ENCODE measurements at places on chromosomes 12 and 14.

- DNase-seq, result no peak
Measured at GRCh38 chr12:44960423-44960822, 84.3 kb upstream of the NELL2 start.

- no peak for DNase-seq
Measured at GRCh38 chr14:74391479-74391878, 34.5 kb downstream of the SYNDIG1L start.

DNA sequence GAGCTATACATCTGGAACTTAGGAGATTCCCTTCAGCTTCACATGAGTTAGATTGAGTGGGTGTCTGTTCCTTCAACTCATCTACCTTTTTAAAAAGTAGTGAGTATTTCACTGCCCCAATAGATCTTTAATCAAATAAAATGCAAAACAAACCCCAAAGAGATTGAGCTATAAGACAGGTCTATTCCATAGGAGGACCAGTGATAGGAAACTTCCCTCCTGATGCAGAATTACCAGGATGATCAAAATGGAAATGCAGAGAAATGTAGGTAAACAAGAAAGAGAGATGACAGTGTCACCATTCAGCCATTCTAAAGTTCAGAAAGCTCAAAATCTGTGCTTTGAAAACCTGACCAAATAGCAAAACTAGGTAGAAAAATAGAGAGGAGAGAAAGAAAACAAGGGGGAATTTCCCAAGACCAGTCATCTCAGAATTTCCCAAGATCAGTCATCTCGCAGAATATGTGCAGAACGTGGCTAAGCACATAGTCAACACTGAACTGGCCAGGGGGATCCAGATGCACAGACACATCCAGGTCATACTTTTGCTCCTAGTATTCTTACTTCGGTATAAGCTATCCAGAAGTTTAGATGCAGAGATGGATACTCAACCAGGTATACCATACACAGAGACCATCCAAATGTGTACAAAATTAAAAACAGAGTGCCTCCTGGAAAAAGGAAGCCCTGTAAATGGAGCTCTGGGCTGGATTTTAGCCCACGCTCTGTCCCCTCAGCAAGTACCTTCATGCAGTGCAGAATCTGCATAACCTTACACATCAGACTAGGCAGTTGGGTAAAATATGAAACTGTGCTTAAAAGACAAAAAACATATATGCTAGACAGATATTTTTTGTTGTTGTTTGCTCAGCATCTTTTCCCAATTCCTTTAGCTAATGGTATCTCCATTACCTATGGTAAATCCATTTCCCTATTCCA lies 27.4 kb downstream of the SLC41A2 start:
- DNase-seq, result no peak

GRCh38 chr12:12397184-12397583 lies 40.3 kb downstream of the BORCS5 start:
- DNase-seq, result no peak

DNA sequence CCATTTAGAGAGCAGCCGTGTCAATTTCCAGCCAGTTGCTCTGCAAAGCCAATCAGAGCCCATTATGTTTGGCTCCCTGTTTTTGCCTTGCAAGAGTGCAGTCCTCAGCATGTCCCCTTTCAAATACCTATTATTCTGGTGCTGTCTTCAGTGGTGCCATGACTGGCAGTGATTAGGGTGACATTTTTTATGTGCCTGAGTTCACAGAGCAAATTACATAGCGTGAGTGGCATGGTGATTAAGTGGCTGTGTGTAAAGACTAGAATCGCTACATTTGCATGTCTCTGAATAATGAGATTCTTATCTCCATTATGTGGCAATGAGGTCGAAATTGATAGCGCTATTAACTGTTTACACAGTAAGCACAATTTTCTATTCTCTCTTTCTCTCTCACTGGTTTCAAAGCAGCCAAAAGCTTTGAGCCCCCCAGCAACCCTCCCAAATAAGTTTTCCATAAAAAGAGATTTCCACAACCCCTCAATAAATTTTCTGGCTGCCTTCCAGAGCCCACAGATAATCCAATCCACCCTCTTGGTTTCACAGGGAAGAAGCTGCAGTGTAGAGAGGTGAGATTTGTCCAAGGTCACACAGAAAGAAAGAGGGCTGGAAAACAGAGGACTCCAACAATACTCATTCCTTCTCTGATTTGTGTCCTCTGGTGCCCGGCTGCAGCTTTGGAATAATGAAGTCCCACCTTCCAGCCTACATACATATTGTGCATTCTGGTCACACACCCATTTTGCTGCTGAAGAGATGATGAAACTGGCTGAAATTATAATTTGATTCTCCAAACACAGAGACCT lies 58.8 kb upstream of the NUDT4 start:
- DNase-seq, result no peak

DNA sequence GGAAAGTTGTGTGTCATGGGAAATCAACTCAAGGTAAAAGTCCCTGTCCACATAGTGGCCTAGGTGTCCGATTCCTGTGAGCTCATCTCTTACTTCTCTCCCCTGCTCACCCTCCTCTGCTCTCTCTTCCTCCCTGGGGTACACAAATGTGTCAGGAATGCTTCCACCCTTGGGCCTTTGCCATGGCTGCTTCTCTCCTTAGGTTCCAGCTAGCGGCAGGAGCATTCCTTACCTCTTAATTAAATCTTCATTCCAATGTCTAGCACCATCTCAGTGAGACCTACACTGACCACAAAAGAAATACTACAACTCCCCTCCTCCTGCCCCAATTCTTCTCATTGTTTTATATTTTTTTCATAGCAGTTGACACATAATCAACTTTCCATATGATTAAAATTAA lies 298.6 kb downstream of the PDZRN4 start:
- no peak for DNase-seq

- no peak for DNase-seq
Measured at GRCh38 chr12:94289461-94290312, 141.3 kb downstream of the PLXNC1 start.

- DNase-seq, result no peak
Measured at GRCh38 chr12:69435644-69436043, 34.5 kb upstream of the FRS2 start.

GRCh38 chr14:84375235-84375634 lies 1154.7 kb upstream of the FLRT2 start:
- peak; percentile 79 for DNase-seq

- no peak for DNase-seq
Measured at GRCh38 chr12:13369474-13370056, 173.0 kb downstream of the EMP1 start.

GRCh38 chr14:24948261-24948847 lies 101.6 kb downstream of the STXBP6 start:
- DNase-seq, result no peak

DNA sequence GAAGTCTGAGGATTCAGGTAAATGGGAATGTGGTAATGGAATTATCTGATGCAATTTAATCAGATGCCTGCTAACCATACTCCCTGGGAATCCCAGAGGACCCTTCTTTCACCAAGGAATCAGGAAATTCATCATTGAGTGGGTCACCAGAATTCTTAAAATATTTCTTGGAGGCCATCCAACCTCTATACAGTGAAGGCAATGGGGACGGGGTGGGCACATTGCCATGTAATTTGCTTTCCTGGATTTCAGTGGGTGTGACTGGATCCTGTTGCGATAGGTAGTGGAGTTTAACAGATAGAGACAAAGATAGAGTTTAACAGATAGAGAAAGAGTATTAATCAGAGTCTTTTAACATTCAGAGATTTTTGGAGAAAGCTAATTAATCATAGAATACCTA lies 394.4 kb downstream of the DAD1 start:
- no peak for DNase-seq

DNA sequence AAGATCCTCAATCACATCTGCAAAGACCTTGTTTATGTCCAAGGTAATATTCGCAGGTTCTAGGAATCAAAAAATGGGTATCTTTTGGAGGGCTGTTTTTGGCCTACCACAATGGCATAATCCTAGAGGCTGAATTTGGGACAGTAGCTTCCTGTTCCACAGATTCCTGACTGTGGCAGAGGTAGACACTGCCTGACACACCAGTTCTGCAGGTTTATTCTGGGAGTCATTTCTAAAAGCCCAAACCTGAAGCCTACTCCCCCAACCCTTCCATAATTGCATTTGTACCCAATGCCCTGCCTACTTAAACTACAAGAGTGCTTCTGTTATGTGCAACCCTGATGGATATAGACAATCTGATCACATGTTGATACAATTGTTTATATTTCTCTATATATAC lies 378.9 kb downstream of the PCNX1 start:
- no peak for DNase-seq

- no peak for DNase-seq
Measured at GRCh38 chr12:80154261-80154660, 54.9 kb downstream of the OTOGL start.

- no peak for DNase-seq
Measured at GRCh38 chr14:22099942-22100763, 426.5 kb upstream of the OR4E1 start.

- DNase-seq, result peak; percentile 36
Measured at GRCh38 chr12:7645395-7646177, 20.1 kb downstream of the APOBEC1 start.

DNA sequence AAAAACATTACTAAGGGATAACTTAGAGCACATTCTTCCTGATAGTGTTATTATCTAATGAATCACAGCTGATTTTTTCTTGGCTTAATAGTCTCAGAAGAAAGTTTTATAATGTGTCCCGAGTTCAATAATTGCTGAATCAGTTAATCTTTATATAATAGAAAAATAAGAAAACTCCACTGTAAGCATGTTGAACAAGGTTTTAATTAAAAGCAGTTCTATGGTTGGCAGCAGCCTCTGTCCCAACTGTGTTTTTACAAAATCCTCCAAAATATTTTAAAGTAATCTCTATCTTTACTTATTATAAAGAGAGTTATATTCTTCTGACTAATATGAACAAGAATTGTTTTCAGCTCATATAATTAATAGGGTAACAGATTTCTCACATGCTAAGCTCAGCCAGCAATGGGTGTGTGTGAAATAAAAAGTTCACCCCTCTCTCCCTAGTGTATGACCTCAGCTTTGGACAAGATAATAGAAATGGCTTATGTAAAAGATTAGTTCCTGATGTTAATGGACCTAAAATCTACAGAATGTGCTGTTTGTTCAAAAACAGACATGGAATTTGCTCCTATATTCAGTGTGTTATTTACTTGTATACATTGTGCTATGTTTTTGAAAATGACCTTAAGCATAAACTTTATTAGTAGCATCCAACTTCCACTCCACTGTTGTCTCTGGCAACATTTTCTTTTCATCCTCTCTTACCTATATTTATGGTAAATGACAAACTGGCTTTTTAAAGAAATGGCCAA lies 67.1 kb upstream of the DCN start:
- DNase-seq, result no peak

DNA sequence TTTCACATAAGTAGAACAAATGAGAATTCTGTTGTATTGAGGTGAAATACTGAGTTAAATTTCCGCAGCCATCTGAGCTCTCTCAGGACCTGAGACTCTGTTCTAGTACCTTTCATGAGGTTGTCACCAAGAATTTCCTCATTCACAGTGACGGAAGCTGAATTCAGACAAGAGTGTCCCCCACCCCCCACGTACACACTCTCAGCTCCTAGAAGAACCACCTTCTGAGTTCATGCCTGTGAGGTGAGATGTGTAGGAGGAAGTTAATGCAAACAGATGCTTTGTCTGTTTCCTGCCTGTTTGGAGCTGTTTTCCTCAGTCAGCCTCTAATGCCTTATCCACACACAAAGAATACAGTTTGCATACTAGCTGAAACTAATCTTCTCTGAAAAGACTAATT lies 18.2 kb downstream of the BICDL1 start:
- no peak for DNase-seq

- DNase-seq, result no peak
Measured at GRCh38 chr12:43309959-43310358, 242.0 kb downstream of the ADAMTS20 start.

- peak; percentile 90 for DNase-seq
Measured at GRCh38 chr14:68979021-68979721, at the start of gene ACTN1. ACTN1 (minus strand) TSS chr14:68979302; CDS start chr14:68979056, 246 bp downstream.

DNA sequence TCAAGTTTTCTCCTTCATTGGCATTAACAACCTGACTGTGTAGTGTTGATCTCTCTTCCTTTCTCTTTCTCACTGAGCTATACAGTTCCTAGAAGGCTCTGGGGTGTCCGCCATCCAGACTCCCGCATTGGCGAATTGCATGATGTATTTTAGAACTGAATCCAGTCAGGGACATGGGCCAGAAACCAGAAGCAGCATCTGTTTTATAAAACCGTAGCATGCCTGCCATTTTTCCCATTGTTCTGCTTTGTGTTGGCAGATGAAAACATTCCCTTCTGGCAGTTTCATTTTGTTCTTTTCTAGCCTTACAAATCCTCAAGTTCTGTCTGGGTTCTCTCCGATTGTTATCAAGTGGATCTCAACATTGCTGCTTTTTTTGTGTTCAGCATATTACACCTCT lies 268.3 kb upstream of the SEL1L start:
- DNase-seq, result no peak

DNA sequence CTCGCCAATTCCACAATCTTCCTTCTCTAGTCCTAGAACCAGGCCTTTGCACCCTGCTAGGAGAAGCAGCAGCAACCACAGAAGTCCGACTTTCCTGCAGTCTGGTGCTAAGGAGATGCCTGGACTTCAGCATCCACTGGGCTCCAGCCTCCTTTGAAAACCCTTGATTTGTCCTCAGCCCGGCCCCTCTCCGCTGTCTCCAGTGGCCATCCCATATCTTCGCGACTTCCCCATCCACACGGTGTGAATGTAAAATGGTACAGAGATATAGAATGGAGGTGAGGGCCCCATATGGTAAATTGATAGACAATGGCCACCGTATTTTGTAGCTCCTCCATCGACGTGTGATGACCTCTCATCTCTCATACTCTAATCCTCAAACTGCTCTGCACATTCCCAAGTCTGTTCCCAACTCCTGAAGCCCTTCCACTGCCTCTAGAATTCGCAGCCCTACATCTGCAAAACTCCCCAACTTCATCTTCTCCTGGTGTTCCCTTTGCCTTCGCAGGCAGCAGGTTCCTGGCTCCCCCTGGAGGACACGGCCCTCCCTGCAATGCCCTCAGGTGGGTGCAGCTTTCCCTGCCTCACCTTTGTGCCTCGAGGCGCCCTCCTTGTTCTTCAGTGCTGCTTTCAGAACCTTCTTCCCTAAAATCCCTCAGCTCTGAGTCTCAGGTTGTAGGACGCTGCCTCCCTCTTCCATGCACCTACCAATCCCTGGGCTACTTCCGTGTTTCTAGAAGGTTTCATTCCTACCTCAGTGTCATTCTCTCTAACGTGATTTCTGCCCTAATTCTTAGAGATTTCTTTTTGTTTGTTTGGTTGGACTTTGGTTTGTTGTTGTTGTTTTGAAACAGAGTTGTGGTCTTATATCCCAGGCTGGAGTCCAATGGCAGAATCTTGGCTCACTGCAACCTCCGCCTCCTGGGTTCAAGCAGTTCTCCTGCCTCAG lies 36.7 kb downstream of the TMBIM6 start:
- no peak for DNase-seq

GRCh38 chr12:43292699-43293098 lies 259.3 kb downstream of the ADAMTS20 start:
- DNase-seq, result no peak

GRCh38 chr14:87879389-87879788 lies 113.6 kb downstream of the GALC start:
- no peak for DNase-seq

- no peak for DNase-seq
Measured at GRCh38 chr12:3473171-3473570, 17.8 kb upstream of the PRMT8 start.

GRCh38 chr14:94646481-94646880 lies 34.3 kb downstream of the SERPINA3 start:
- no peak for DNase-seq
